Left forelimb (tissue), 1 donor: ENCODE measurements at places on chromosomes 16 and 17.

GRCh38 chr16:3112058-3112880 lies at the start of gene ZNF205:
TSS of gene ZNF205 (plus strand) at chr16:3112586. CDS start at chr16:3113431, 845 bp downstream.
- DNase-seq: peak; percentile 86

GRCh38 chr17:29074488-29074887 lies 31.5 kb downstream of the PIPOX start:
- DNase-seq: no peak

- peak; percentile 93 for DNase-seq
Measured at GRCh38 chr17:57874434-57875289, 24.8 kb upstream of the MRPS23 start.

DNA sequence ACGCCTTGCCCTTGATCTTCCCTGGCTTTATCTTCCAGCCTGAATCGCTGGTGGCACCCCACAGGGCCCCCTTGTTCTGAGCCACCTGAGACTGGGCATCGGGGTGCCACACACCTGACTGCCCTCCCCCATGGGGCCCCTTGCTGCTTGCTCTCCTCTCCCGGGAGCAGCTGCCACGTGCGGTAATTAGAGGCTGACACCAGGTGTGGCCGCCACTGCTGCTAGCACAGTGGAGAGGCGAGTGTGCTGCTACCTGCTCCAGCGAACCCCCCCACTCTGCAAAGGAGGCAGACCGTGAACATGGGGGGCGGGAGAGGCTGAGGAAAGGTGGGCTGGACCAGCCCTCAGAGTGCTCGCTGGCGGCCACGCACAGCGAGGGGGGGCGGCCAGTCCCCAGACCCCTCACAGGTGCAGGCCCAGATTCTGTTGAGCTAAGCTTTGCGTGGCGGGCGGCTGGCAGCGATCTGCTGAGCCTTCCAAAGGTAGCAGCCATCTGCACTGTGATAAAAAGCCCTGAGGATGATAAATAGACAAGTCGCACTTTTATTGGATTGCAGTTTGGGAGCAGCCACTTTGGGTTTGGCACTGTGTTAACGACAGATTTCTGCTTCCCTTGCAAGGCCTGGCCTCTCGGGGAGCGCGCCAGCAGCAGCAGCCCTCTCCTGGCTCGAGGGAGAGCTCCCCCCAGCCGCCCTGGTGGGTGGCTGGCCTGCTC lies 167.9 kb upstream of the GSE1 start:
- no peak for DNase-seq

DNA sequence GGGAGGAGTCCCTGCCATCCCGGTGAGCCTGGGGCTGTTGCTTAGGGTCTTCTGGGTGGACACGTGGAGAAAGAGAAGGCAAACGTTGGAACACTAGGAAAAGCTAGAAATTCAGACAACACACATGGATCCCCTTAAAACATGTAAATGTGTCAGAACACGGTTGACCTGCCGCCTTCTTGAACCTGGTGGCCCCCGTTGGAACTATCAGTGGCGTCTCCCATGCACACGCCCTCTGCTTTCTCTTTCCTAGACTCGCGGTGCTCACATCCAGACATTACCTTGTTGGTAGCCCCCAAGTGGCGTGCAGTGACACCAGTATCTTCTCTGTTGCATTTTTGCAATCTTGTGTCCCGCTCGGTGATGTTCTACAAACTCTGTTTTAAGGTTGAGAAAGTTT lies 18.6 kb downstream of the CIBAR2 start:
- DNase-seq: no peak

GRCh38 chr17:45022655-45023339 lies 28.6 kb downstream of the DCAKD start:
- no peak for DNase-seq

GRCh38 chr17:57855391-57856035 lies 5.7 kb upstream of the MRPS23 start:
- no peak for DNase-seq

DNA sequence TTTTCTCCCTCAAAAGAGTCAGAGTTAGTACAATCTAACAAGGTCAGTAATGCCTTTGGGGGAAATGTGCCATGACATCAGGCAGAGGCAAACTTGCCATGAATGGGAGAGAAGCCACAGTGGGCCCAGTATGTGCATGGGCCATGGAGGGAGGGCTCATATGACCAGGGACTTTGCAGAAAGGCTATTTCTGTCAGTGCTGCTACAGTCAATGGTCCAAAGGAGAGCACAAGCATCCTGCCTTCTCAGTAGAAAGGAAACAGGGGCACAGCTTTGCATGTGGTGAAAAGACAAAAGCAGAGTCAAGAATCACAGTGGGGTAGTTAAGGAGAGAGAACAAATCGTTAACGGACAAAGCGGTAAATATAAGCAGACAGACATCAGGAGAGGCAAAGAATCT lies 11.2 kb upstream of the CORO6 start:
- no peak for DNase-seq

GRCh38 chr16:67086822-67087221 lies 22.9 kb upstream of the PHAF1 start:
- DNase-seq: no peak

- no peak for DNase-seq
Measured at GRCh38 chr16:84714028-84714427, 14.2 kb downstream of the USP10 start.

DNA sequence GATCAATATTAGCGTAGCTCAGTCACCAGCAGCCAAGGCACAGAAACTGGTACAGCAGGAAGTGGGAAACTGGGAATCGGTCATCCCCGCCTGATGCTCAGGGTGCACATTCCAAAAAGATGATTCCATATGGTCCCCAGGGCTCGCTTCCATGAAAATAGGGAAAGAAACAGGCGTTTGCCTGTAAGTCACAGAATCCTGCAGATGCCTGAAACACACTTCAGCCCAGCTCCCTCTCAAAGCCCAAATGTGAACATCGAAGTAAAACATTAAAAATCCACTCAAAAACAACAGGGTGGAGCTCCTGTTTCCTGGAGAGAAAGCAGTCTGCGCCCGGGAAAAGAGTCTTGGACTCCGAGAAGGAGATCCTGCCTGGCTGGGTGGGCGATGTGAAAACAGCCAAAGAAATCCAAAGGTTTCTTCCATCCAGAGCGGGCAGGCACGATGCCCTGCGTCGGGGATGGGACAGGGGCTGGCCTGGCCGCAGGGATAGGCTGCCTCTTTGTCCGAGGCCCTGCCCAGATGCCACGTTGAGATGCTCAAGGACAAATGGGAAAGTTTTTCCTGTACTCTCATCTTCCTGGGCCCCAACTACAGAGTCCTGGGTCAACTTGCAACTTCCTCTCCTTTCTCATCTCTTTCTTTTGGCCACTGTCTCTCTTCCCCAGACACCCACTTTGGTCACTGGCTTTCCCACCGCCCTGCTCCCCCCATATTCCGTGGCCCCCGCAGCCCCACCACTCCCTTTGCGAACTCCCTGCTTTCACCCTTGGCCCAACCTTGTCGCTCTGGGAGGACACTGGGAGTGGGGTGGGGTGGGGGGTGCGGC lies 743 bp downstream of the WIPI1 start:
- peak; percentile 83 for DNase-seq

GRCh38 chr17:78242024-78242742 lies 10.8 kb downstream of the TMEM235 start:
- DNase-seq: no peak

DNA sequence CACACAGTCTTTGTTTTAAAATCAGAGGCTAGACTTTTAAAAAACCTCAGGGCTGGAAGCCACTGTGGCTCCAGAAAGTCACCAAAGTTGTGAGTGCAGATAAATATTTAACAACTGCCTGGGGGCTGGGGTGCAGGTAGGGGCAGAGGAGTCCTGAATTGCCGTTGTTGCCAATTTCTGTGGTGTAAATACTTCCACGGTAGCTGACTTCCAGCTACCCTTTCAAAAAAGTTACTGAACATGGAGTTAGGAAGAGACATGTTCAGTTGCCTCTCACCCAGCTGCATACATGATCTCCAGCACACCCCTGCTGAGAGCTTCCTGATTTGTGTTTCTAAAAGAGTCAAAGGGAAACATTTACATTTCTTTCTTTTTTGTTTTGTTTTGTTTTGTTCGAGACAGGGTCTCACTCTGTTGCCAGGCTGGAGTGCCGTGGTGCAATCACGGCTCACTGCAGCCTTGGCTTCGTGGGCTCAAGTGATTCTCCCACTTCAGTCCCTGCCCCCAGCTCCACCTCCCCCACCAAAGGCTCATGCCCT lies 58.7 kb downstream of the PLXDC1 start:
- no peak for DNase-seq

GRCh38 chr17:71656964-71657858 lies 463.6 kb upstream of the SOX9 start:
- DNase-seq: no peak

DNA sequence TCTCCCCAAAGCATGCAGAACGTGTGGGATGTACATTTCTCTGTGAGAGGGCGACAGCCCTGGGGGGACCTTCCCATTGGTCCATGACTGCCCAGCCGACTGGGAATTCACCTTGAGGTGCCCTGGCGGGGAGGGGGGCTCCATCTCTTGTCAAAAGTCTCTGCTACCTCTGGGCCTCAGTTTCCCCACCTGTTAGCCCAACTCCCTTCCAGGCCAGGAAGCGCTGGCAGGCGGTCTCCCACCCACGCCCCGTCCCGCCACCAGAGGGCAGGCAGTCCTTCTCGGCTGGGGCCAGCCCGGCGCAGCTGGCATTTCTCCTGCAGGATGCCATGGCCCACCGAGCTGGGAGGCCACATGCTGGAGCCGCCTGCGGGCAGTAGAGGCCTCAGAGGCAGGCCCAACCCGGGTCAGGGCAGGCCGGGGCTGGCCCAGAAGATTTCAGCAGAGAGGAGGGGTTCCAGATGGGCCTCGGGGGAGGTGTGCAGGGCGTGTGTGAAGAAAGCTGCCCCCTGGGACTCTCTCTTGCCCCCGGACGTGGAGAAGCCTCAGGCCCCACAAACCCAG lies 16.6 kb downstream of the CD7 start:
- DNase-seq: no peak

- DNase-seq: no peak
Measured at GRCh38 chr17:31320241-31320640, 1.2 kb downstream of the EVI2A start.

DNA sequence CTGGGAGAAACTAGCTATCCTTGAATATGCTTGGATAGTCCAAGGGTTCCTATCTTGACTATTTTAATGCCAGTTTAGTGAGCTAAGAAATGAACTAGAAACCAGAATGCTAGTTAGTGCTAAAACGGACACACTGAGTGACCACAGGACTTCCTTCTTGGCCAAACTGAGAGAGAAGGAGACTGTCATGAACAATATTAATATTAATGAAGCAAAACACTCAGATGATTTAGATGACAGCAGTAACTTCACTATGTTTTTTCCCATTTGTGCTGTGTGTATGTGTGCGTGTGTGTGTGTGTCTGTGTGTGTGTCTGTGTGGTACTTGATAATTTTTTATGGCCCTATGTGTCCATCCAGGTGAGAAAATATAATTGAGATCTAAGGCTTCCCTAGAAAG lies 2.2 kb upstream of the ATXN1L start:
- DNase-seq: no peak

- DNase-seq: no peak
Measured at GRCh38 chr16:70341600-70341999, 5.1 kb upstream of the DDX19A start.

DNA sequence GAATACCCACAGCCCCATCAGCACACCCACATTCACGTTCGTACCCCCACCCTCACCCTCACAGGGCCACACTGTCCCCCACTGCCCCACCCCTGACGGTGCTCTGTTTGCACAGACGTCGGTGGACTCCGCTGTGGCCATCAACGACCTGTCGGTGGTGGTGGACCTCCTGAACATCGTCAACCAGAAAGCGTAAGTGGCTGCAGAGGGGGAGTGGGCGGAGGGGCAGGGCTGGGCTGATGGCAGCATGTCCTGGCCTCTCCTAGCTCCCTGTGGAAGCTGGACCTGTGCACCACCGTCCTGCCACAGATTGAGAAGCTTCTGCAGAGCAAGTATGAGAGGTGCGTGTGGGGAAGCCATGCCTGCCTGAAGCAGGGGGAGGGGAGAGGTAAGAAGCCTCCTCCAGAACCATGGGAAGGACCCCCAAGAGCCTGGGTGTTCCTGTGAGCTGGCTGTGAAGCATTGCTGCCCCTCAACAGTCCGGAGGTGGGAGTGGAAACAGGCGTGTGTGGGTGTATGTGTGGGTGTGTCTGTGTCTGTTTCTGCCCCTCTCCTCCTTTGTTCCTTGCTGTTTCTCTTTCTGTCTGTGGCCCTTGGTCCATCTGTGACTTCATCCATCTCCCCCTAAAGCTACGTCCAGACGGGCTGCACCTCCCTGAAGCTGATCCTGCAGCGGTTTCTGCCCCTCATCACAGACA lies 20.3 kb downstream of the KATNB1 start:
- DNase-seq: no peak

DNA sequence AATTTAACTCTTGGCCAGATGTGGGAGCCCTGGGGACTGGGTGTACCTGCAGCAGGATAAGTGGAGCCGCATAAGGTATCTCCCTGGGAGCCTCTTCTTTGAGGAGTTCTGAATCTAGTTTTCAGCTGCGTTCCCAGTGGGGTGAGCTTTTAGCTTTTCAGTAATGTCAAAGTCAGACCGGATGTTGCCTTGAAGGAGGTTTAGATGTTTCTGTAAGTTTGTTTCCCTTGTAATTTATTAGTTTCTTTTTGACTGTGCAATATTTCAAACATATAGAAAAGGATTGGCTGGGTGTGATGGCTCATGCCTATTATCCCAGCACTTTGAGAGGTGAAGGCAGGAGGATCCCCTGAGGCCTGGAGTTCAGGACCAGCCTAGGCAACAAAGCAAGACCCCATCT lies 98.6 kb upstream of the EEF2KMT start:
- no peak for DNase-seq

DNA sequence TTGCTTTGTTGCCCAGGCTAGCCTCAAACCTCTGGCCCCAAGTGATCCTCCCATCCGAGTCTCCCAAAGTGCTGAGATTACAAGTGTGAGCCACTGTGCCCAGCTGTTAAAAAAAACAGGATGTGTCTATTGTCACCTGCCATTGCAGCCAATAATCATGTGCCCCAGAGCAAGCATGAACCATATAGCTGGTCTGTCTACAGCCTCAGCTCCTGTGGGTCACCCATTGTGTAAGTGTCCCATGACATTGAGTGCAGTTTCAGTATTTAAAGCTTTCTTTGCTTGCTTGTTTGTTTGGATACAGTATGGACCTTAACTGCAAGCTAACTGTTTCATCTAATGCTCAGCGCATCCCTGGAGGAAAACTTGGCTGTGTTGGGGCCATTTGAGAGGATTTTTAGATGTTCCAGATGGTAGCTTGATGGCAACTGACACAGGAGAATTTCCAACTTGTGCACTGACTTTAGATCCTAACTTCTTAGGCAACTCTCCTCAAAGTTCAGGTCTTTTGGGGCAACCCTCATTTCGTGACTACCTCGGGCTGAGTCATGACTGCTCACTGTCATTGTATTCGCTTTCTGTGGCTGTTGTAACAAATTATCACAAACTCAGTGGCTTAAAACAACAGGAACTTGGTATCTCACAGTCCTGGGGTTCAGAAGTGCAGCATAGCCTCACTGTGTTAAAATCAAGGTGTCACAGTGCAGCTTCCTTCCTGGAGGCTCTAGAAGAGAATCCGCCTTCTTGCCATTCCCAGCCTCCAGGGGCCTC lies 30.3 kb upstream of the ADORA2B start:
- no peak for DNase-seq

- DNase-seq: no peak
Measured at GRCh38 chr17:78368348-78368747, 8.5 kb upstream of the SOCS3 start.

GRCh38 chr17:44795928-44796327 lies 34.2 kb downstream of the GJC1 start:
- DNase-seq: no peak
